Mesendoderm (in vitro differentiated cells): ENCODE measurements at places on chromosomes 4 and X.

DNA sequence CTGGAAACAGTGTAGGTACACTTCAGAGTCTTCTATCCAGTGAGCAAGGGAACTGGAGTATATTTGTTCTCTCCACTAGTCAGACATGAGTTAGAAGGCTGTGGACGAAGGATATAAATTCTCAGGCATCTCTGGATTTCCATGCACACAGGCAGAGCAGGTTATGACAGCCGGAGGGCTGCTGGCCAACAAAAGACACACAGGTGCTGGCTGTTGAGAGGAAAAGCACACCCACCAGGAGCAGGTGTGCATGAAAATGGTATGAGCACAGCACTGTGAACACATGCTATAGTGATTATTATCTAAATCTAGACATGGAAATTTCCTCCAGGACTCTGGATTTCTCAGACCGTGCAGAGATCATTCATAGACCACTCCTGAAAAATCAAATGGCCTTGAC lies 444.7 kb upstream of the RPS6KA3 start:
- no peak for DNase-seq

DNA sequence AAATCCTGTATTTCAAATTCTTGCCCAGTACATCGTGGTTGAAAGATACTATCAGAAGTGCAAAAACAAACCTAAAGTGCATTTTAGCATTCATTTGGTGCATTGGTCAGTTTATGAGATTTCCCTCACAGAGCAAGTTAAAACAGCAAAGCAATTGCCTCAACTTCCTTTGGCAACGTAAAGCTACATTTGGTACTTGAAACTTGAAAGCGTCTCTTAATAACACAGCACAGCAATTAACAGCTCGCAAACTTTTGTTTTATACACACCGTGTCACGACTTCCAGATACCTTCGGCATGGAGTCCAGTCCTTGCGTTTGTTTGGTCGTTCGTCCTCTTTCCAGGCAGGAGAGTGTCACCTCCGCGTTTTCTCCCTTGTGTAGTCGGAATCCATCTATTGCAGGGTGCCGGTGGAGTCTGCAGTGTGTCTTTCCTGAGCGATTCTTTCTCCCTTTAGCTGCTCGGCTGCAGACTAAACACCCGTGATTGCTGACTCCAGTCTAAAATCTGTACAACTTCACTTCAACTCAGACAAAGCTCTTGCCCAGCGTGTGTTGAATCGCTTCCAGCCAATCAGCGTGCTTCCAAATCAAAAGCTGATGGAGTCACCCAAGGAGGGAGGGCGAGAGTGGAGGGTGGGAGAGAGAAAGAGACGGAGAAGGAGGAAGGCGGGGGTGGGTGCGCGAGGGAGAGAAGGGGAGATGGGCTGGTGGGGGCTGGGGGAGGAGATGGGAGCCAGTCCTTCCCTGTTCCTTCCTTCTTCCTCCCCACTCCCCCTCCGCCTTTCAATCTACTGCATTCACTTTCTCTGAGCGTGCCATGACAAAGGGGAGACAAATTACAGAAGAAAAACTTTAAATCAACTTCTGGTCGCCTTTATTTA lies at the start of gene PCDH18:
Gene PCDH18, minus strand, starts transcription at position 509 of the 883 bp plus-strand sequence. Its CDS starts 406 bp downstream, at position 103.
- DNase-seq = peak; percentile 90

DNA sequence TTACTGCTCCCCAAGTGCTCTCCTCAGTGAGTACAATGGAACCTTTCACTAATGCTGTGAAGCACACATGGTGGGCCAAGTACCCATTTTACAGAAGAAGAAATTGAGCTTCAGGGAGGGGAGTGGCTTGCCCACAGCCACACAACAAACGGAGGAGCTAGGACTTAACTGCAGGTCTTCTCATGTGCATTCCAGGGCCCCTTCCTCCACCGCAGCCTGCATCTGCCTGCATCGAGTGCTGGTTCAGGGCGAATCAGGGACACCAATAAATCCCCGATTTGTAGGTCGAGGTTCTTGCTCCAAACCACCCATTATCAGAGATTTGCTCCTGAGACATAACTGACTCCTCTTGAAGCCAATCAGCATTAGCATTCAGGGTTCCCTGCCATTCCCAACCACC lies 100.9 kb downstream of the MAMLD1 start:
- no peak for DNase-seq

GRCh38 chr4:183888564-183888963 lies 16.5 kb upstream of the STOX2 start:
- no peak for DNase-seq

GRCh38 chrX:7801711-7802110 lies 41.3 kb upstream of the VCX start:
- no peak for DNase-seq

DNA sequence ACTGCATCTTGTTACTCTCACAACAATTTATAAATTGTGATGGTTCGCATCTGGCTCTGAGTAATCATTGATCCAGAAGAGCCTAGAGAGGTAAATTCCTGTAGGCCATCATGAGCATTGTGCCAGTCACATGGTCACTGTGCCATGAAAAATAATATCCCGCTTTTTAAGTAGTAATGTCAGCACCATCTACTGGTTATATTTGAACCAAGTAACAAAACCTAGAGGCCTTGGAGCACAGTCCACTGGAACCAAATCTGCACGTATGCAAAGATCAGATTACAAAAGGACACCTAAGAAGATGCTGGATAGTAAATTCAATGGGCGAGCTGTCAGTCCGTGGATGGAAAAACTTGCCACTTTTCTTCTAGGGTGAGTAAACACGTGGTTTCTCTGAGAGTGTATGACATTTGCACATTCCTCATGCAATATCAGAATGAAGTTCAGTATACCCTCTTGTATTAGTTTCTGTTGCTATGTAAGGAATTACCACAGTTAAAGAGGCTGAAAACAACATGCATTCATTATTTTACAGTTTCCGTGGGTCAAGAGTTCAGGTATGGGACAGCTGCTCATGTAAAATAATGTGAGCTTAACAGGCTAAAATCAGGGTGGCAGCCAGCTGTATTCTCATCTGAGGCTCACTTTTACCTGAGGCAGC lies 26.8 kb downstream of the FAM114A1 start:
- no peak for DNase-seq

GRCh38 chr4:152660526-152660925 lies 19.3 kb downstream of the TMEM154 start:
- DNase-seq = no peak

GRCh38 chr4:183205193-183205592 lies 106.1 kb downstream of the WWC2 start:
- DNase-seq = no peak

DNA sequence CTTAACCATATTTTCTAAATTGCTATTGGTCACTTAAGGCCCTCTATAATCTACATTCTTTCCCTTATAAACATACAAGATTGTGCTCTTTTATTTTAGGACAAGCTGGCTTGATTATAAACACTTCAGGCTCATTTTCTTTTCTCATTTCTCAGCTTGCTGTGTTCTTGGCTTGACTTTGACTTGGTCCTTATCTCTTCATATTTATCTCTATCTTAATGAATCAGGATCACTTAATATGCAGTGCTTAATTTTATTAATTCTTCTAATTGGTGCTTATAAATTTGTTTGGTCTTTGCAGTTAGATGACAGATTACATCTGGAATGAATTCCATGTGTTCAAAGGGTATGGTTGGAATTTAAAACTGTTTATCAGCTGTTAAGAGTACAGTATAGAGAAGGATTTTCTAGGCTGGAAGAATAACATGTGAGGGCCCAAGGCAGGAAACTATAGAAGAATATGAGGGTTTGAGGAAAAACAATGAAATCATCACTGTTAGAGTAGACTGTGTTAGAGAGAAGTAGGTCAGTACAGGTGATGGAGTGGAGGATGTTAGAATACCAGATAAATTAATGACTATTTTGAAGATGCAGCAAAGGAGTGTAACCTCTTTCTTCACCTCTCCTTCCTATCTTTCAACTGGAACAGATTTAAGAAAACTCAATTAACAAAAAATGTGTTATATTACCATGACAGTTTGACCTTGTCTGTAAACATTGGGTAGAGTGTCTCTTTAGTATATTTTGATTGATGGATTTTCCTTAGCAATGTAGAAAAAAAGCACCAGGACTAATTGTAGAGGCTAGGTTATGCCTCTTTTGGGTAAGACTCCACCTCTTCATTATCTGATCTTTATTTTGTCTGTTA lies 169.6 kb downstream of the RAPGEF2 start:
- no peak for DNase-seq

- peak; percentile 67 for DNase-seq
These were observed 65.5 kb downstream of the F9 start for GRCh38 chrX:139596068-139596467.

GRCh38 chr4:26196567-26196966 lies 124.2 kb upstream of the RBPJ start:
- DNase-seq = no peak

DNA sequence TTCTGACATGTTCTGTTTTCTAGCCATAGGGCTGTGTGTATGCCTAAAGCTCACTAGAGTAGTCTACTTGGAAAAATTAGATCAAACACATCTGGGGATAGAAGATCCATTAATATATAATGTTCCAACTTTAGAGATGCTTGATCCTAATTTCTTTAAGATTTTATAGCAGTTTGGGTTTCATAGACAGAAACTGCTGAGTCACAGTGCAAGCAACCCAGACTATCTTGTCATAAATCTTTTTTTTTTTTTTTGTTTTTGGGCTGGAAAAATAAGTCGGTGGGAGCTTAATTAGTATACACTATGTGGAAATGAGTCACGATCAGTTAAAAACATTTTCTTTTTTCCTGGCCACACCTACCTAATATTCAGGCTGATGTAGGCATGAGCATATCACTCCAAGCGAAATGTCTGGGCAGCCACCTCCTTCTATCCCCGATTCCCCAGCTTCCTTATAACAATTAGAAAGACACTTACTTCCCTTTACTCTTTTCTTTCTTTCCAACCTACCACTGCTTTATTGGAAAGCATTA lies 58.2 kb upstream of the CASK start:
- no peak for DNase-seq

- peak; percentile 3 for DNase-seq
These were observed 12.2 kb downstream of the TRPC3 start for GRCh38 chr4:121939690-121940089.

- peak; percentile 32 for DNase-seq
These were observed 213.8 kb upstream of the FGF13 start for GRCh38 chrX:138925330-138925729.
